Activated CD4-positive, alpha-beta T cell treated with anti-CD3 and anti-CD28 coated beads, Interleukin-2, amount 10 ng/mL, durations not matched to agents 7 days and 5 days (primary cell): ENCODE measurements at places on chromosomes 6 and 20.

DNA sequence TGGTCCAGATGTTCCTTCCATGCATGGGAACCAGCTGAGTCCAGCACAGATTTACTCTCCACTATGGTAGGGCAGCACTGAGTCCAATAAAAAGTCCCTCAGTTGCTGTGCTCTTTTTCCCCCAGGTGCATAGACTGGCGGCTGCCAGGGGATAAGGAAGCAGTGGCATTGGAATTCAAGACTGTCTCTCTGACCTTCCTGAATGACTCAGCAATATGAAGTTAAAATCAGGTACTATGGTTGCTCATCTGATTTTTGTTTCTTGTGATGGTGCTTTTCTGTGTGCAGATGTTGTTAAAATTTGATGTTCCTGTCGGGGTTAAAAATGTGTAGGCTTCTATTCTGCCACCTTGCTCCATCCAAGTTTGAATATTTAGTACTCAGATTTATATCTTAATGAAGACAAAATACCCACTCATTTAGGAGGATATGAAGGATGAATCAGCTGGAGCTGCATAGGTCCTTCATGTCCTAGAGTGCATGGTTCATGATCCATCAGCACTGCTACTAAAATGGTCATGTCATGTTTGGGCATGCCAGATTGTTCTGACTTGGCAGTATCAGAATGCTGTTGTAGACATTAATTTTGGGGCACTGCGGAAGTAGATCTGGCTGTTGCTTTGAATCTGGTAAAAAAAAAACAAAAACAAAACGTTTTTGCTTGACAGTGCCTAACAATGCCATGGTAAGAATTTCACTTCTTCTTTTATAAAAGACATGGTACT is 321.2 kb upstream of the MAP3K7 start:
- no peak for DNase-seq

DNA sequence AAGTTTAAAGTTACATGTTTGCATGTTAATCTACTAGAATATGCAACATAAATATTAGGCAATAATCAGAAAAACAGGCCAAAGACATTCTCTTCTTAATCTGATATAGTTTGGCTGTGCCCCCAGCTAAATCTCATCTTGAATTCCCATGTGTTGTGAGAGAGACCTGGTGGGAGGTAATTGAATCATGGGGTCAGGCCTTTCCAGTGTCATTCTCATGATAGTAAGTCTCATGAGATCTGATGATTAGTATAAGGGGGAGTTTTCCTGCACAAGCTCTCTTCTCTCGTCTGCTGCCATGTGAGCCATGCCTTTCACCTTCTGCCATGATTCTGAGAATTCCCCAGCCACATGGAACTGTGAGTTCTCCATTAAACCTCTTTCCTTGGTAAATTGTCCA is 1241.7 kb upstream of the ADGRB3 start:
- no peaks in the 10 kb centered on the region for H3K36me3 ChIP-seq
- DNase-seq = no peak
- no peaks in the 10 kb centered on the region for H3K4me1 ChIP-seq
- H3K27me3 ChIP-seq = no peaks in the 10 kb centered on the region

GRCh38 chr20:32456869-32457478 is 98.8 kb downstream of the ASXL1 start:
- no peaks in the 10 kb centered on the region for H3K4me1 ChIP-seq
- no peak for DNase-seq
- no peaks in the 10 kb centered on the region for H3K36me3 ChIP-seq
- H3K27me3 ChIP-seq = no peaks in the 10 kb centered on the region
- no peak overlapping the region for H3K4me3 ChIP-seq
- no peak overlapping the region for H3K27ac ChIP-seq

DNA sequence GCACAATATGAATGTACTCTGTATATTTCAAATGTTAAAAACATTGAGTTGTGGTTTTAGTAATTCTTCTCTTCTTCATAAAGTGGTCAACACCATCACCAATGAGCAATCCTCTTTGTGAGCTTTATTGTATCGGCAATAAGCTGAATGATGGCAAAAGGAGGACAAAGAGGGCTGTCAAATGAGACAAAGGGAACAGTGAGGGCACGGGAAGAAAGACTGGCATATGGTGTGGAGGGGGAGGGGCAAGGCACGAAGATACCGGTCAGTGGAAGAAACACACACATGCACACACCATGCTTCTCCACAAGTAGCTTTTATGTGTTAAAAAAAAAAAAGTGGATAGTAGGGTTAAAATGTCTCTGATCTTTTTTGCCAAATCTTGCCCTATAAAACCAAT is 506.8 kb upstream of the CITED2 start:
- no peaks in the 10 kb centered on the region for H3K27me3 ChIP-seq
- no peaks in the 10 kb centered on the region for H3K36me3 ChIP-seq
- no peak overlapping the region for H3K27ac ChIP-seq
- no peak for DNase-seq
- H3K4me1 ChIP-seq = no peaks in the 10 kb centered on the region

DNA sequence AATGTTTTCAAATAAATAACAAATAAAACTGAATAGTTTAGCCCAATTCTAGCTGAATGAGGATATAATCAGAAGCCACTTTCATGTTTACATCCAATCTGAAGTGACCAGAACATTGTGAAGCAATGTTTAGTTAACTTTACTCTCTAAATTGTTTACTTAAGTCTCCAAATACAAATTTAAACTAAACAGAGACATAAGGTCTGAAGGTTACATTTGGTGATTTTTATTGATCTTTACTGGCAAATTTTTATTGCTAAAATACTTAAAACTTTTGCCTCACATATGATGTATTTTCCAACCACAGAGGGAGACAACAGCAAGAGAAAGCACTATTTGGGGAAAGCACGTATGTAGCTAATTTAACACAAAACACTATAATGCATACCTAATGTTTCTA is 106.8 kb upstream of the THEMIS start:
- no peak for DNase-seq
- no peaks in the 10 kb centered on the region for H3K36me3 ChIP-seq
- H3K4me1 ChIP-seq = no peaks in the 10 kb centered on the region
- H3K4me3 ChIP-seq = no peak overlapping the region

- peaks cover 2% of the 10 kb centered on the region for H3K36me3 ChIP-seq
- no peak overlapping the region for H3K4me3 ChIP-seq
- no peak for DNase-seq
- H3K27me3 ChIP-seq = peaks cover 35% of the 10 kb centered on the region
- peaks cover 10% of the 10 kb centered on the region for H3K4me1 ChIP-seq
Measured at GRCh38 chr20:1820138-1821079, 74.8 kb upstream of the SIRPA start.

GRCh38 chr20:50690650-50691572 is at the start of gene RIPOR3:
Gene RIPOR3 (minus strand): TSS chr20:50691542. CDS start chr20:50691128, 414 bp downstream.
- H3K4me3 ChIP-seq = no peak within 1 kb of the TSS
- no peaks in the 10 kb centered on the region for H3K36me3 ChIP-seq
- peaks cover 55% of the 10 kb centered on the region for H3K27me3 ChIP-seq
- H3K27ac ChIP-seq = no peak within 1 kb of the TSS

DNA sequence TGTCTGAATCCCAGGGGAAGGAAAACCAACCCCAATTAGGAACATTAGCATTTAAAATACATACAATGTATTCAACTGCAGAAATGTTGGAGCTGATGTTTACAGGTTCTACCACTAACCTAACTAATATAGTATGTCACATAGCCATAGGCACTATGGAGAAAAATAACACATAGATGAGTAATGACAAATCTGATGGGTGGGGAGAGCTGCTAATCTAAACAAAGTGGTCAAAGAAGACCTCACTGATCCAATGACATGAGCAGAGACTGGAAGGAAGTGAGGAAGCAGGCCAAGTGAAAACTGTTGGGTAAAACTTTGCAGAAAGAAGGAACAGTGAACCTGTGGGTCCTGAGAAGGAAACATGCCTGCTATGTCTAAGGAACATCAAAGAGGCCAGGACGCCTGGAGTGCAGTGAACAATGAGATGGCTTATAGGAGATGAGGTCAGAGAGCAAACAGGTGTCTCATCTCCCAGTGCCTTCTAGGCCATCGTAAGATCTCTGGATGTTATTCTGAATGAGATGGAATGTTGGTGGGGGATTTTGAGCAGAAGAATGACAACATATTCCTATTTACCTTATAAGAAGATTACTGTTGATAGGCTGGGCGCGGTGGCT is 135.7 kb downstream of the ALDH8A1 start:
- H3K36me3 ChIP-seq = no peaks in the 10 kb centered on the region
- no peak overlapping the region for H3K27ac ChIP-seq

DNA sequence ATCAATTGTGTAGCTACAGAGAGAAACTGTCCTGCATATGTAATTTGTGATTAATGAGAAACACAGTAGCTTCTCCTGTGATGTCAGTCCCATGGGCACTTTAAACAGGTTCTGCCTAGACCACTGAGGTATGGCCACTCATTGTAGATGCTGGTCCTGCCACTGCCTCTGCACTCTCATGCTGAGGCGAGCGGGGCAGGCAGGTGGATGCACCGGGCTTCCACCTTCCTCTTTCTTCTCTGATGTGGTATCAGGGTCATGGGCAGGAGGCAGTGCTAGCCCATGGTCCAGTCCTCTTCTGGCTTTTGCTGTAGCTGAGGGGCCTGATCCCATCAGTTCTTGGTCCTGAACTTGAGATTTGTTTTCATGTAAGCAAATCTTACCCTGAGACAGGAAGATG is 58.7 kb downstream of the ADGB start:
- no peak for DNase-seq
- H3K27ac ChIP-seq = no peak overlapping the region
- no peaks in the 10 kb centered on the region for H3K27me3 ChIP-seq
- H3K4me1 ChIP-seq = no peaks in the 10 kb centered on the region

- H3K36me3 ChIP-seq = no peaks in the 10 kb centered on the region
- H3K27ac ChIP-seq = no peak overlapping the region
- no peak for DNase-seq
- no peak overlapping the region for H3K4me3 ChIP-seq
- peaks cover 7% of the 10 kb centered on the region for H3K27me3 ChIP-seq
Measured at GRCh38 chr6:18326980-18327379, 60.2 kb upstream of the RNF144B start.
